ENCODE measurements at places on chromosomes 7 and 10. TPM values are rescaled to one million over a fixed set of nuclear protein-coding genes. Genes with fewer than 3 reads are reported as not detected.

The EPHA1 gene
- 14.4 TPM for polyA plus RNA-seq

The SYT15B gene
- not detected for polyA plus RNA-seq

The UTF1 gene
- polyA plus RNA-seq = not detected

The AZGP1 gene
- not detected for polyA plus RNA-seq

The DYNC1I1 gene
- 0.33 TPM for polyA plus RNA-seq

The SEPTIN7 gene
- polyA plus RNA-seq = 578 TPM

The SAP25 gene
- not detected for polyA plus RNA-seq

The CFAP70 gene
- not detected for polyA plus RNA-seq

The PDE6C gene
- not detected for polyA plus RNA-seq

The ANKRD7 gene
- not detected for polyA plus RNA-seq

The ELFN1 gene
- polyA plus RNA-seq = not detected

The ODAD2 gene
- polyA plus RNA-seq = not detected

The ANKRD2 gene
- not detected for polyA plus RNA-seq

The PITX3 gene
- not detected for polyA plus RNA-seq

The GIMAP6 gene
- polyA plus RNA-seq = 115 TPM

The MMP21 gene
- not detected for polyA plus RNA-seq

The CCZ1B gene
- 32.2 TPM for polyA plus RNA-seq

The H2BK1 gene
- polyA plus RNA-seq = not detected

The TIMM23 gene
- 62.8 TPM for polyA plus RNA-seq

The ZEB1 gene
- polyA plus RNA-seq = 19.1 TPM

The CLDN4 gene
- 0.05 TPM for polyA plus RNA-seq

The CCDC172 gene
- polyA plus RNA-seq = not detected

The FRMPD2 gene
- polyA plus RNA-seq = not detected

The CFAP46 gene
- not detected for polyA plus RNA-seq

The GPR26 gene
- not detected for polyA plus RNA-seq

The TRUB1 gene
- polyA plus RNA-seq = 10.7 TPM

The ADAM22 gene
- 0.21 TPM for polyA plus RNA-seq

The KCND2 gene
- not detected for polyA plus RNA-seq

The PTPN20 gene
- 0.95 TPM for polyA plus RNA-seq

Measured in CD4-positive, alpha-beta memory T cell (primary cell).